ELR (cell line): ENCODE measurements at places on chromosomes 5 and 9.
A peak's percentile ranks its signal among the peaks of the same experiment; 100 is the strongest.

- peak; percentile 24 for DNase-seq
Observed at GRCh38 chr9:81906671-81907070, 21.6 kb upstream of the SPATA31D4 start.

- no peak for DNase-seq
Observed at GRCh38 chr9:135732569-135733257, 30.7 kb downstream of the KCNT1 start.

GRCh38 chr5:90131383-90132133 is 278.0 kb downstream of the CETN3 start:
- no peak for DNase-seq

- DNase-seq: peak; percentile 90
Observed at GRCh38 chr9:134592018-134592818, 49.4 kb upstream of the COL5A1 start.

GRCh38 chr5:102312586-102313370 is 16.7 kb upstream of the SLCO4C1 start:
- DNase-seq: peak; percentile 84

DNA sequence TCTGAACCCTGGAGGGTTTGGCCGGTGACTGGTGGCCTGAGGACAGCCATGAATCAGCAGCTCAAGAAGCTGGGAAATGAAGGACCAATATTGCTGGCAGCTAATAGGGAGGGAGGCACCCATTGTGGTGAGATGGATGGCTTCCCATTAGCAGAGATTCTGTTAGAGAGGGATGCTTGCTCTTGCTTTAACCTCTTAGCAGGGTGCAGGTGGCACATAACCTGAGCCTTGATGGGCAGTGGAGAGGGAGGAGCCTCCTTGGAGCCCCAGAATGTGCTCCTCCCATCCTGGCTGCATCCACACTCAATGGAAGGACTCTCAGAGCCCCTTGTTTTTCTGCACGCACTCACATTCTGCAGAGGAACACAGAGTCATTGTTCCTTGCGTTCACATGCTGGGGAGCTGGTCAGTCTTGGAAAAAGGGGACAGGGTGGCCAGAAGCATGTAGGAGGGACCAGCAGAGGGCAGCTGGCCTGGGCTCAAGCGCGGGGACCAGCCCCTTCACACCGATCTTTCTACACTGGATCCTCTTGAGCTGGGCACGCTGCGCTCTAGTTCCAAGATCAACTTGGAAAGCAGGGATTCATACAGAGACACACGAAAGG is 161.8 kb downstream of the MED10 start:
- no peak for DNase-seq

- no peak for DNase-seq
Observed at GRCh38 chr5:108233617-108234155, 148.2 kb downstream of the FBXL17 start.

DNA sequence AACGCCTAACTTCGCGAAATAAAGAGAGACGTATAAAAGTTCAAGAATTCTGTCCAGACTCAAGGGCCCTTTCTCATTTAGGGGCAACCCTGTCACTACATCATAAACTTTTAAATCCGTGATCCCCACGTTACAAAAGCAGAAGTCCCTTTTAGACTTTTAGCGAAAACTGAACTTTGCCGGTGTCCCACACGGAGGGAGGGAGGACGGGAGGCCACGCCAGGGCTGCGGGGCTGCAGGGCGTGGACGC is 515 bp upstream of the F2R start:
- DNase-seq: no peak

- DNase-seq: no peak
Observed at GRCh38 chr9:131092548-131093440, 3.5 kb upstream of the AIF1L start.

DNA sequence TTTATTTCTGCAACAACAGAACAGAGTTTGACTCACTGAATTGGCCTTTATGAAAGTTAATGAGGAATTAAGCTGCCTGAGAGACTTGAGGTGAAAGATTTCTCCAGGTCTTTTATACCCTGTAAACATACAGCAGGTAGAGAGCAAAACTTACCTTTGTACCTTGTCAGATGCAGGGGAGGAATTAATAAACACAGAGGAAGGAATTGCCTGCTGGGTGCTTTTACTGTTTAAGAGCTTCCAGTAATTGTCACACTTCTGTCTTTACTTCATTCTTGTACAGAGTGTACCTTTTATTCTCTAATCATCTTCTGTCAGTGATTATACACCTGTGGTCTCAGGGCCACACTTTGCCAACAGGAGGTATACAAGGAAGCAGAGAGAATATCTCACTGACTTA is 94.0 kb upstream of the GRIN3A start:
- no peak for DNase-seq

DNA sequence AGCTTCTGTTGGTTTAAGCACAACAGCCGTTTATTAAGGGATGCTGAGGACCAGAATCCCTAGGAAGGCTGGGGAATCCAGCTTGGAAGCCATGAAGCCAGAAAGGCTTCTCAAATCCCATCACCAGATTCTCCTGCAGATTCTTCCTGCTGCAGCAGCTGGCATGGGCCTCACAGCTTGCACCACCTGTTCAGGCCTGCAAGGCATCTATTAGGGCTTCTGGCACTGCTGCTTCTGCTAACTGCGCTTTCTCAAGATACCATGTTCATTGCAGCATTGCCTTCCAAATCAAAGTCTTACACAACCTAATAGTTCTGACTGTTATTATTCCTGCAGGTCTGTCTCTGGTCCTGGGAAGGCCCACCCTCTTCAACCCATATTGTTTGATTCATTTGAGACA is 51.2 kb upstream of the ZNF366 start:
- no peak for DNase-seq

DNA sequence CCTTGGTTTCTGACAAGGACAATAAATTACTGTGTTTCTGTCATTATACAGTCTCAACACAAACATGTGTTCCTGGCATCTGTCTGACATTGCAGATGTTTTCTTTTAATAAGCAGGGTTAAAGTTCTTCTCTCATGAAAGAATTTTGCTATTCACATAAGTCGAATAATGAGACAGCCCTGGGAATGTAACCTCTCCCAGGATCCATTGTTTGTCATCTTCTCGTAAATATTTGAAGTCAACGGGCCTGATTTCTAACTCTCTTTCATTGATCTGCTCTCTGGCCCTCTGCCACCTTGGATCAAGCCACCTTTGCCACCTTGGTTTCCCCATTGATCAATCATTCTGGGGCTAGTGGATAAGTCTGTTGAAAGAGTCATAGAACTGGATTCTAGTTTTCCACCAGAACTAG is 12.9 kb upstream of the CAST start:
- no peak for DNase-seq

- DNase-seq: peak; percentile 78
Observed at GRCh38 chr5:88660947-88661805, 221.8 kb downstream of the MEF2C start.

GRCh38 chr5:89582768-89583339 is 699.9 kb upstream of the MEF2C start:
- no peak for DNase-seq

- peak; percentile 91 for DNase-seq
Observed at GRCh38 chr5:179142434-179143198, 82.4 kb downstream of the ZNF354C start.

GRCh38 chr5:87423755-87424154 is 11.0 kb upstream of the CCNH start:
- no peak for DNase-seq

GRCh38 chr5:116572350-116573278 is 2.0 kb downstream of the SEMA6A start:
- no peak for DNase-seq

DNA sequence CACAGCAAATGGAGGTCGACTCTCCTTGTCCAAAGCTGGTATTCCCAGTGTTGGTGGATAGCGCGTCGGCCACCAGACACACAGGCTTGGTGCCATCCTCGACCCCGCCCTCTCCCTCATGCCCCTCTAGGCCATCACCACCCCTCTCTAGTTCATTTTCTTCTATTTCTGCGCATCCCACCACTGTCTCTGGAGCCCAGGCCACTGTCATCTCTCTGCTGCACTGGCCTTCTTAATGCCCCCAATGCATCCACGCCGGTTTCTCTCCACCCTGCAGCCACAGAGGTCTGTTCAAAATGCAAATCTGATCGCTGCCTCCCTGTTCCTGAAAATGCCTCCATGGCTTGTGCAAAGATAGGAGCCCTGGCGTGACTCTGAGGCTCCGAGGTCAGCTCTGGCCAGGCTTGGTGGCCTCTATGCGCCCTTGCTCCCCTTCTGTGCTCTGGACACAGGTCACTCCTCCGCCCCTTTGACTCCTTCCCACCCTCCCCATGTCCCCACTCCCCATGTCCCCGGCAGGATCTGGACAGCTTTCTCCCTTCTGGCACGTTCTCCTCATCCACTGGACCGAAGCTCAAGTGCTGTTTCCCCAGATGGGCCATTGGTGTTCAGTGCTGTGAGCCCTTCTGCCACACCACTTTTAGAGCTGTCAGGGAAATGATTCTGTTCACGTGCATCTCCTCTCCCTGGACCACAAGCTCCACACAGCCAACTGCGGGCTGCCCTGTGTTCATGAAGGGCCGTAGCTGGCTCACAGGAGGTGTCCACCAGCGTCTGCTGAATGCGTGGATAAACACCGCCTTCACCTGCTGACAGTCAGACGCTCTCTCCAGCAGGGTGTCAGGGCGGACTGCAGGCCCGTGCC is 59.5 kb upstream of the RNF130 start:
- no peak for DNase-seq

GRCh38 chr5:111401906-111402305 is 110.4 kb downstream of the STARD4 start:
- DNase-seq: peak; percentile 21

DNA sequence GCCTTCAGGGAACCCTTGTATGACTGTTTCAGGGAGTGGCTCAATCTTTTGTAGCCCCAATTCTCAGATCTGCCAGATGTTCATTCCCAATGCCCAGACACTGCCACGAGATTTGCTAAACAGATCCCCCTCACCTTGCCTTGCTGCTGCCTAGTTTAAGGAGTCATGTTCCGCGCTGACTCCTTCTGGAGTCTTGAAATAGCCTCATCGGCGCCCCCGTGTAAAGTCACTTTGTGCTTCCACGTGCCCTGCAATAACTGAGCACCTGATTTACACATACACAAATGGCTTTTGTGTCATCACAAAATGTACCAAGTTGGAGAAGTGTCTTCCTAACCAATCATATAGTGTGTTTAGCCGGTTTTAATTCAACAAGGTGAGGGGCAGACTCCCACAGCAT is 62.3 kb downstream of the PRRT1B start:
- no peak for DNase-seq

DNA sequence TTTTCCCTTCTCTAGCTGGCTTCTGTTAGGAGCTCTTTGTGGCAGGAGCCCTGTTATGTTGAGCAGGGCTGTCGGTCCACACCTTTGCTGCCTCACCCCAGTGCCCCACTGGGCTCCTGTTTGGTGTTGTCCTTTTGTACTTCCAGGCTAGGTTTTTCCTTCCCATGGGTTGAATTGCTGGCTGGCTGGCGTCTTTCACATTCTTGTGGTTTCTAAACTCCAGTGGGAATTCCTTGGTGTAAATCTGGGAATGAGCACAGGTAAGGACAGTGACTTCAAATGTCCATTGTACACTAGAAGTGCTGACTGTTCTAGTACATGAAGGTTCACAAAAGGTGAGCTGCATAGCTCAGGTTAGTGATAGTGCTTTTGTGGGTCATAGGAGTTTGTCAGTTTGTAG is 30.4 kb downstream of the RASGRF2 start:
- peak; percentile 10 for DNase-seq

- DNase-seq: no peak
Observed at GRCh38 chr5:163463063-163463435, 2.6 kb downstream of the HMMR start.

DNA sequence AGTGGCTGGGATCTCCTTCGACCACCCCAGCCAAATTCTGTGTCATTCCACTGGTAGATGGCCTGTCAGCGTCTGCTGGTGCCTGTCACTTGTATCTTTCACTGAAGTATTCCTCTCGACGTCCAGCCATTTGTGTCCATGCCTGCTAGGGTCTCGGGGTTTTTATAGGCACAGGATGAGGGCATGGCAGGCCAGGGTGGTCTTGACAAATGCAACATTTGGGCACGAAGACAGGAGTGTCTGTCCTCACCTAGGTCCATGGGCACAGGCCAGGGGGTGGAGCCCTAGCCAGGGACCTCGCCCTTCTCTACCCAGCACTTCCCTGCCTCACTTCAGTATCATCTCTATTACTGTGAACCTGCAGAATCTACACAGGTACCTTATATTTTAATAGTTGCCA is 2223.9 kb upstream of the ACO1 start:
- no peak for DNase-seq

DNA sequence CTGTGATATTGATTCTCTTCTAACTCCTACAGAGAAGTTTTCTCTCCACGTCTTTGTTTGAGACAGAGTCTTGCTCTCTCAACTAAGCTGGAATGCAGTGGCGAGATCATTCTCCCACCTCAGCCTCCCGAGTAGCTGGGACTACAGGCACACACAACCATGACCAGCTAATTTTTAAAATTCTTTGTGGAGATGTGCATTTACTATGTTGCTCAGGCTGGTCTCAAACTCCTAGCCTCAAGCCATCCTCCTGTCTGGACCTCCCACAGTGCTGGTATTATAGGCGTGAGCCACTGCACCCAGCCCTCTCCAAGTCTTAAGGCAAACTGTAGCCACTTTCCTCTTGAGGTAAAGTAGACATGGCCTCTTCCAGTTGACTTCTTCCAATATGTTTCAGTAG is 72.2 kb downstream of the SNX18 start:
- DNase-seq: no peak

DNA sequence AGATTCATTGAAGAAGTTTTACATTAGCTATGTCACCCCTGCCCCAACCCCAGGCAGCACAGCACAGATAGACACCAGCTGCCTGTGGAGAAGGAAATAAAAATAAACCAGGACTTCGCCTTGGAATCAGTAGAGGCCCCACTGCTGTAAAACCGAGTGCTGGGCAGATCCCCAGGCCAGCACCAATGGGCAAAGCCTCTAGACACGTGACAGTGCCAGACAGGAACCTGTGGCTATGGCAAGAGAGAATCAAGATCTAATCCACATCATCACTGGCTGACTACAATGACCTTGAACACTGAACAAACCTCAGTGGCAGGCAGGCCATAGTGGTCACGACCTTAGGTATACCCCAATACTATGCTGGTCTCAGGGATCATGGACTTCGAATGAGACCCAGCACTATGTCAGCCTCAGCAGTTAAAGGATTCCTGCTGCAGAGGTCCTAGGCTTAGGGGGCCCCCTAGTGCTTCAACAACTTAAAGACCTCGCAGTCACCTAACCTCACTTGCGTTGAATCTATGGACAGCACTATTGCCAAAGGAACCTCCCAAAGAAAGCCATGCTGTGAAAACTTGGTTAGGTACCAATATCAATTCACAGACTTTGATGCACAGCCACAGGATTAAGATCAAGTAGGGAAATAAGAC is 2118.6 kb upstream of the C9orf72 start:
- peak; percentile 50 for DNase-seq

- DNase-seq: peak; percentile 82
Observed at GRCh38 chr5:157575381-157576020, at the start of gene ADAM19. TSS of gene ADAM19 (minus strand) at chr5:157575775. CDS start at chr5:157575696, 79 bp downstream.

GRCh38 chr9:87685441-87685840 is 40.5 kb upstream of the CTSL start:
- peak; percentile 59 for DNase-seq

DNA sequence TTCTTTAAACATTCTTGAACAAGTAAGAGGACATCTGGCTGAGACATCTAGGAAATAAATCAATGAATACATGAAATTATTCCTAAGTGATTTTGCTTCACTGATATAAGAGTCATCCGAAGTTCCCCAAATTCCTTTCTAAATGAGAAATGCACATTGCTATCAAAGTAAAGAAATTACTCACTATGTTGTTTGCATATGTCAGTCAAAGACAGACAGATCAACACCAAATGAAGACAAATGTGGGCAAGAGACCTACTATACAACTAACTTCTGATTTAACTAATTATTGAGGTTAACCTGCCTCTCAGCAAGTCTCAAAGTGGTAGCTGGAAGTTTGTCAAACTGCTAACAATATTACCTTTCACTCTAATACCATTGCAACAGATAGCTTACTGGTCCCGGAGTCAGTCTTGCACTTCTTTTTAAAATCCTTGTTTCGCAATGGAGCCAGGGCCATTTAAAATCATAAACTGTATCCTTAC is 13.2 kb downstream of the TUT7 start:
- peak; percentile 40 for DNase-seq
